ENCODE measurements at places on chromosomes 6 and 20.

- no peak for DNase-seq
Measured at GRCh38 chr6:89482126-89482525, 49.2 kb downstream of the ANKRD6 start.

DNA sequence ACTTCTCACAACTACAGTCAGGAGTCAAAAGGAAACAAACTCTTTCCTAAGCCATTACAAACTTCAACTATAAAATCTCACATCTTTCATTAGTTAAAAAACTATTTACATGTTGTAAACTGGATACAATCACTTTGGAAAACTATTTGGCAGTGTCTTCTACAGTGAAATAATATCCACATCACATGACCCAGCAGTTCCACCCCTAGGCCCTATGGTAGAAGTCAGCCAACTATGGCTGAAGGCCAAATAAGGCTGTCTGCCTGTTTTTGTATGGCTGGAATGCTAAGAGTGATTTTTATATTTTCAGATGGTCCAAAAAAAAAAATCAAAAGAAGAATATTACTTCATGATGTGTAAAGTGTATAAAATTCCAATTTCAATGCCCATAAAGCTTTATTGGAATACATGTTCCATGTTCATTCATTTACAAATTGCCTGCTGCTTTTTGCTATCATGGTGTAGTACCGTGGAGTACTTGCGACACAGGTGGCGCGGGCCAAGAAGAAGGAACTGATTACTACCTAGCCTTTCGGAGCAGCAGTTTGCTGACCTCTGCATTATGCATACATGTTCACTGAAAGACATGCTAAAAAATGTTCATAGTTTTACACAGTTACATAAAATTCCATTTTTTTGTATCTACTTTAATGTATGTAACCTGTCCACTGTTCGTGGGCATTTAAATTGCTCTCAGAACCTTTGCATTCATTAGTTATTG lies 129.0 kb downstream of the KIF16B start:
- peak; percentile 46 for DNase-seq

DNA sequence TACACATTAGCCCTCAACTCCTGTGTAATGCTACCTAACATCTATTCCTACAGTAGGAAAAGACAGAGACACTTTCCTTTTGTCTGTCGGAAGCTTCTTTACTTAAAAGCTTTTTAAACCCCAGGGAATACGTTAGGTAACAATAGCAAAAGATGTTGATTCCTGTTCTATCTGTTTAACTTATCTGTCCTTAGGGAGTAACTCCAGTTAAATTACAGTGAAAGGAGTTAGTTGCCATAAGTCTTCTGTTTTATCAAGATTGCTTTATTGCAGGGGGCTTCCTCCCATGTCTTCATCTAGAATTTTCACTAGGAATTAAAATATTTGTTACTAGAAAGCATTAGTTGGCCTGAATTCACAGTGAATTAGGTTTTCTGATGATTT lies 26.2 kb downstream of the TOP1 start:
- DNase-seq: no peak

DNA sequence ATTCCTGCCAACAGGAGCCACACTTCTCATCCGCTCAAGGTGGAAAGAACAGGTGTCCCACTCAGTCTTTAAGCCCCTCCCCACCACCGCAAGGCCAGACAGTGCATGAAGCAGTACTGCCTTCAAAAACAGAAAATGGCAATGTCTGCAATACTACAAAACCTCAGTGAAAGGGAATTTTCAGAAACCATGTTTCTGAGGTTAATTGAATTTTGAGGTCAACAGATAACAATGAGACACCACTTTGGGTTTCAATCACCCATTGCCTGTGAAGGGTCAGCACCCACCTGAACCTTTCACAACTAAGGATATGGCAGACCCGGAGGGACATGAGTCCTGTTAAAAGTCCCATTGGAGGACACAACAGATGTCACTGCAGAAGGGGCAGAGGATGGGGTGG lies 13.0 kb downstream of the ZC3H12D start:
- DNase-seq: no peak

DNA sequence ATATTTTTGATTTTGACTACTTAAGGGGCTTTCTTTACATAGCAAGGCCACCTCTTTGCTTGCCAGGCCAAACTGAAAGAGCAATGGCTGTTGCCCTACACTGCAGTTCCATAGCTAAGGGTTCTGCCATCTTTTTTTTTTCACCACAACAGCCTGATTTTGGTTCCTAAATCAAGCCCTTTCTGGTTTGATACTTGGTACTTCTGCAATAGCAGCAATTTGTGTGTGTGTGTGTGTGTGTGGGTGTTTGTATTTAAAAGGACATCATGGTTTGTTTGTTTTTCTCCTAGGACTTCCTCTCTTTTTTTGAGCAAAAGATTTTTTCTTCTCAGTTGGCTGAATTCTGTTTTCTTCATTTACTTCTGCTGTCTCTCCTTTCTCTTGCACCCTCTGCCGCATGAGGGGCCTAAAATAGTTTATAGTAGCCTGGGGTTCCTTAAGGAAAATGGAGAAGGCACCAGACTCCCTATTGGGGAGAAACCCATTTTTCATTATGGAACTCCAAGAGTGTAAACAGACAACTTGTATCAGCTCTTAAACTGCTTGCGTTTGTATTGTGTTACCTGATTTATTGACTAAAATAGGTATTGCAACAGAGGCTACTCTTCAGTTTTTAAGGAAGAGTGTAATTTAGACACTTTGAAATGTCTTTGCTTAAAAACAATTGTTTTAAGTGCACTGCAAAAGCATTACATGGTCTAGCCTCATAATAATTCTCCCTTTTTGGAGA lies 12.2 kb upstream of the GCLC start:
- no peak for DNase-seq

GRCh38 chr6:128368213-128368944 lies 152.0 kb downstream of the PTPRK start:
- no peak for DNase-seq

- DNase-seq: peak; percentile 30
Measured at GRCh38 chr6:43990627-43991619, 136.3 kb downstream of the MRPL14 start.

- no peak for DNase-seq
Measured at GRCh38 chr20:53227523-53227922, 255.4 kb downstream of the TSHZ2 start.

DNA sequence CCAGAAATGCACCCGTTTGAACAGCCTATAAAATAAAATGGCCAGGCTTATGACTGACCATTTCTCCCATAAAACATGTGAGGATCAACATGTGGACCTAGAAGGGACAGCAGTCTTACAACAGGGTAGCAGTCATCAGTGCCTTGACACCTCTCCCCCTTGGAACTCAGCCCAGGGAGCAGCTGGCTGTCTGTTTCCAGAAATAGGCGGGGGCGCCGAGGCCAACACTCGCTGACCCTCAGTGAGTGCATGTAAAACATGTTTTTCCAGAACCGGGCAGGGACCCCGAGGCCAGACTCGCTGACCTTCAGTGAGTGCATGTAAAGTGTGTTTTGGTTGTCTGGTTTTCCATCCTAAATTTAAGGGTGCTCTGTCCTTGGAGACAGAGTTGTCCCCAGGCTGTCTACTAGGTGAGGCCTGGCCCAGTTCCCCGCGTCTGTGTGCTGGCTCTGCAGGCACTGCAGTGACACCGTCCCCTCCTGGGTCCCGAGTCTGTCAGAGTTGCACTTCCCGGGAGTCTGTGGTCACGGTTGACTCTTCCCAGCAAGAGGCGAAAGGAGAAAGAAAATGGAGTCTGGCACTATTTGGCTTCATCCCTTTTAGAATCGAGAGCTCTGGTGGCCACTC lies 19.8 kb upstream of the ADRM1 start:
- DNase-seq: peak; percentile 58

- DNase-seq: no peak
Measured at GRCh38 chr20:32823078-32823477, 3.3 kb downstream of the MAPRE1 start.

DNA sequence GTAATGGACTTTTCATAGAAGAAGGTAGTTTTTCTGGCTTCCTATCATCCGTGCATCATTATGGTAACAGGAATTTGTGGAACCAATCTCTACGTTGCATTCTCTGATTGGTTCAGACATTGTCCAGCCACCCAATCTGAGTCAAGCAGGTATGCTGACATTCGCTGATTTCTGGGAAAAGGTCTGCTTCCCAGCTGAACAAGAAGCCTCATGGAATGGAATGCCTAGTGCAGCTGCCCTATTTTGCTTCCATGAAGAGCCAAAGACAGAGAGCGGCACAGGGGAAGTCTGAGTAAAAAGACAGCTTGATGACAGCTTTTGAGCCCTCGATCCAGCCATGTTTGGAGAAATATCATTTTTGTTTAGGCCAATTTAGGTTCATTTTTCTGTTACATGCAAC lies 38.5 kb upstream of the TXLNB start:
- no peak for DNase-seq

GRCh38 chr6:139920027-139920775 lies 545.8 kb upstream of the CITED2 start:
- DNase-seq: no peak

All from adrenal gland (tissue), 19 donors.